ENCODE measurements at places on chromosomes 12 and 14.

DNA sequence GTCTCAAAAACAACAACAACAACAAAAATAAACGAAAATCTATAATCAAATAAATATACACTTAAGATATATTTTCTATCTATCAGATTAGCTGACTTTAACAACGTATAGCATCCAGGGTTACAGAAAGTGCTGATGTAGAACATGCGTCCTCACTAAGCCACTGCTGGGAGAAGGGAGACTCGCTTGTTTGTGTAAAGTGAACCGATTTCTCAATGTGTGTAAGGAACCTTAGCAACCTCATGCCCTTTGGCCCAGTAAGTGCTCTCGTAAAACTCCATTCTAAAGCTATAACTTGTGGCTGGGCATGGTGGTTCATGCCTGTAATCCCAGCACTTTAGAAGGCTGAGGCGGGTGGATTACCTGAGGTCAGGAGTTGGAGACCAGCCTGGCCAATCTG is 23.8 kb downstream of the NFKBIA start:
- no peak for DNase-seq

- no peak for DNase-seq
Observed at GRCh38 chr12:102811110-102811737, 105.8 kb downstream of the PAH start.

GRCh38 chr12:53268630-53269562 is 797 bp downstream of the ESPL1 start:
- no peak for DNase-seq

DNA sequence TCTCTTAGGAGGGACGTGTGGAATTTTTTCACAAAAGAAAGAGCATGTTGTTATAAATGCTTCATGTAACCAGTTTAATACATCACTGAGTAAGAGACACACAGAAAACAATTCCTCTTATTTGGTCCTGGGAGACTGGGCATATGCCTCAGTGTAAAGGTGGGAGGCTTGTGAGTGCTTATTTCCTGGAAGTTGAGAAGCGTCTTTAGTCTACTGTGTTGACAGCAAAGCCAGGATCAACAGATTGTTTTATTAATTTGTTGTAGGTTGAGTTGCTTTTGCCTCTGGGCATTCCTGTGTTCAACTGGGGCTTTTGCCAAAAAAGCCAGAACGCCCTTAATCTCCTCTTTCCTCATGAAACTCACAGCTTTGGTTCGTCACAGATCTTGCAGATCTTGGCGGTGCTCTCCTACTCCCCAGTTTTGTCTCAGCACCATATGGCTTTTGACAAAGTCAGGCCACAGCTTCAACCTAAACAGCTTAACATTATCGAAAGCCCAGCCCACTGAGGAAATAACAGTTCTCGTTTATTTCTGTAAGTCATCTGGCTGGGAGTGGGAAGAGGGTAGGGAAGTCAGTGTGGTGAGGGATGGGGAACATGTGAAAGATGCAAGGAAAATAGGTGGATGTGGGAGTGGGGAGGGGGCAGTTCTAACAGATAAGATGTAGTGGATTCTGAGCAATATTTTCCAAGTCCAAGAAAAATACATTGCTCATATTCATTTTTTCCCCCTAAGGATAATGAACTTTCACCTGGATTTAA is 227.2 kb downstream of the DACT1 start:
- no peak for DNase-seq

DNA sequence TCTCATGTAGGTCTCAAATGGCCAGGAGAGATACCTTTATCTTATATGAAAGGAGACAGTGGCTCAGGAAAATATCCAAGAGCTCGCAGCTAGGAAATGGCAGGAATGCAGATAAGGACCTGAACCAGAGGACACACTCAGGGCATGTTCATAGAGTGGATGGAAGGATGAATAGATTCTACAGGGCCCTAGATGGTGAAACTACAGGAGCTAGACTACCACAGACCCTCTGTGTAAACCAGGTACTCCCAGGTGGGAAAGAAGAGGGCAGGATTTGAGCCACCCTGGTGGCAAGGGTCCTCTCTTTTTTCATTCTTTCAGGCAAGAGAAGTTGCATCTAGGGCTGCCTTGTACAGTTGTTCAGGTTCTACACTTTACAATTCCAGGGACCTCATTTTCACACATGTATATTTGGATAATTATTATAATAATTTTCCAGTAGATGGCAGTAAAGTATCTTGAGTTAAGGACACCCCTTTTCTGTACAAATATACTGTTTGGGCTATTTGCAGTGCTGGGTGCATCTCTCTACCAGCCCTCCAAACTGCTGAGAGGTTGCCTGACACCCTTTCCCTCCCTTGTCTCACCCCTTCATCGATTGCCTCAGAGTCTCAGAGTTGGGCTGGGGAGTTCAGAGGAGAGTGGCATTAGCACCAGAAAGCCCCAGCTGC is 10.5 kb upstream of the ZDHHC22 start:
- DNase-seq: no peak

DNA sequence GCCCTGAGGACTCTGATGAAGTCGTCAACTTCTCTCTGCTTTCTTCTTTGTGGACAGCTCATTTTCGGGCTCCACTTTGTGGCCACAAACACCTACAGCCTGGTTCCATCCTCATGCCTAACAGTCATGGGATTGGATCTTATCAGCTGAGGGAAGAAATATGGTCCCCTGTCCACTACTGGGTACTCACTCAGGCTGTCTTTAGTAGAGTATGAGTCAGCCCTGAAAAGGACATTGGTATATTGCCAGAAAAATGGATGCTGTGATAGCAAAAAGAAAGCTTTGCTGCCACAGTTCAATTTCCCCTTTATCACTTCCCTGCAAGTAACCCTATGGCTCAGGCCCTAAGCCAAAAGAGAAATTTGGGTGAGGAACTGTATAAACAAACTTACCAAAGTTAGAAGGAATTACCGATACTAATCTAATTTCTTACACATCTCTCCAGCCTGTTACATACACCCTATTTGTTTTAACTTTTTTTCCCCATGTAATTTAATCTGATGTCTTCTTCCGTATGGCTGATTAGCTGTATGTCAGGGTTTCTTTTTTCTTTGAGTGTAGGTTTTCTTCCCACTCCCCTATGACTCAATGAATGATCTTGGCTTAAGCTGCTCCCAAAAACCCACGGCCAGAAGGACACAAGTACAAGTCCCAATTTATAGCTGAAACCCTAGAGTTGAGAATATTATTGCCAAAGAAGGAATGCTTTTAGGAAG is 29.1 kb downstream of the MTHFD1 start:
- DNase-seq: no peak

GRCh38 chr14:36271222-36271621 is 49.2 kb downstream of the MBIP start:
- DNase-seq: no peak

DNA sequence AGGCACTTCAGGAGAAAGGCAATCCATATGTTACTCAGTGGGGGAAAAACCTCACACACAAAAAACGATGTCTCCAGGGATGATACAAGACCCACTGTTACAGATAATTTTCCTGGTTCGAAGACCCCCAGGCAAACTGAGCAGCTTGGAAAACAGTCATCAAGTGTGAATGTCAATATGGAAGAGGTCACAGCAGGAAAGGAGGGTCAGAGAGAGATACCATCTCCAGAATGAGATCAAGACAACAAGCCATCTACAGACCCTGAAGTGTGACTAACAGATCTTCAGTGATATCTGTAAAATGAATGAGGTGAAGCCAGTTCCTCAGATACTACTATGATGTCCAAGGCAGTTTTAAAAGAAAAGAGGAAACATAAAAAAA is 28.6 kb downstream of the GNS start:
- peak; percentile 33 for DNase-seq

DNA sequence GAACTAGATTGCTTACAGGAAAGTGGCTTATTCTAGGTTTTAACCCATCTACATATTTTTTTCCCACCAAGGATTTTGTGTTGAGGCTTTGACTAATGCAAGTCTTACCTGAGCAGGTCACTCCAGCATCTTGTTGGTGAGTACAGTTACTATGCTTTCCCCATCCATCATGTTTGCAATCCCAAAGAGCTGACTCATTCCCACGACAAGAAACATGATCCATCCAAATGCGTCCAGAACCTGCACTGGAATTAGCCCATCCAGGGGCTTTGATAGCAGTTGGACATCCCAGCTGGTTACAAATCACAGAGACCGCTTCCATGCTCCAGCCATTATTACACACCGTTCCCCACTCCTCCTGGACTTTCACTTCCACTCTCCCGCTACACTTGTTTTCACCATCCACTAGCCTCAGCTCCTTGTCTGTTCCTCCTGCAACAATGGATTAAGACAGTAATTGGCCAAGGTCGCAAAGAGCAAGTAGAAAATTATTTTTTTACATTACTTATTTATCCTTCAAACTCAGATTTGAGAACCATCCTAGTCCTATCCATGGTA is 2.5 kb downstream of the CD163 start:
- no peak for DNase-seq

- no peak for DNase-seq
Observed at GRCh38 chr14:98304574-98304973, 967.4 kb downstream of the BCL11B start.

GRCh38 chr14:100982353-100982752 is 78.8 kb upstream of the RTL1 start:
- DNase-seq: no peak

DNA sequence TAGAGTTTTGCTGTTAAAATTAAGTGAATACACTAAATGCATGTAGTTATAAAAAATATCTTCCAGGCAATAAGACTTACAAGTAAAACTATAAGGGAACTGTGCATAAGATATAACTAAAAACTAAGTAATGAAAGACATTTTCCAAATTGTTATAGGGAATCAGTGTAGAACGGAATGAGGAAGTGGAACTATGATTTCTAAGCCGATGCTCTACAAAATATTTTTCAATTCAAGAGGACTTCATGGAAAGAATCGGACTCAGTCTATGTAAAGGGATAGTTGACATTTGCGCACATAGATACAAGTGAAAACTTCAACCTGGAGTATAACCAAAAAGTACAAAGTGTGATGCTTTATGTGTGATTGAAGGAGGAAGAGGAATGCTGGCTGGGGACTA is 40.1 kb upstream of the KIF21A start:
- no peak for DNase-seq

DNA sequence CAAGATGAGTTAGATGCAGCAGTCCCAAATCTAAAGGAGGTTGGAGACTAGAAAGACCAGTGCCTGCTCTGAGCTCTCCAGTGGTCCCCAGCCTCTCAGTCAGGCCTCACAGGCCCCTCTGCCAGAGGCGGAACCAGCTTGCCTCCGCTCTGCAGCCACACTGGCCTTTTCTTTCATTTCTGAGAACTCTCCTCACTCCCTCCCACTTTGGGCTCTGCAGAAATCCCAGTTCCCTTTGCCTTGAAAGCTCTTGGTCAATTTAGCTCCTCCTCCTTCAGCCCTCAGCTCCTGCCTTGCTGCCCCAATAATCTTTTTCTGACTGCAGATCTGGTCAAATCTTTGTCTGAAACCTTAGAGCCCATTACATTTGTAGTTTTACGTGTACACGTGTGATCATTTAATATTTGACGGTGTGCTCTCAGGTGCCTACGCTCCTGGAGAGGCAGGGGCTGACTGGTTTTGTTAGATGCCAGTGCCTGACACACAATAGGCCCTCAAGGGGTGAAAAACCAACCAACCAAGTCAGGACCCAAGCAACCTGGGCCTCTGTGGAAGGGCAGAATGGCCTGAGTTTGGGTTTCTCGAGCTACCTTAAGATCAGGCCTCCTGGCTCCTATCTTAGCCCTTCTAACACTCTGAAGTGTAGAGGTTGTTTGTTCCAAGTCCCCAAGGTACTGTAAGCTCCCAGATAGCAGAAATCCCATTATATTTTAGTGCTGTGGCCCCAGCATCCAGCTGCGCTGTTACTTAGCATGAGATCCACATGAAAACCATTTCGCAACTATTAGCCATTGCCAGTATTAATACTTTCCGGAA is 1.1 kb upstream of the NUDT4 start:
- no peak for DNase-seq

DNA sequence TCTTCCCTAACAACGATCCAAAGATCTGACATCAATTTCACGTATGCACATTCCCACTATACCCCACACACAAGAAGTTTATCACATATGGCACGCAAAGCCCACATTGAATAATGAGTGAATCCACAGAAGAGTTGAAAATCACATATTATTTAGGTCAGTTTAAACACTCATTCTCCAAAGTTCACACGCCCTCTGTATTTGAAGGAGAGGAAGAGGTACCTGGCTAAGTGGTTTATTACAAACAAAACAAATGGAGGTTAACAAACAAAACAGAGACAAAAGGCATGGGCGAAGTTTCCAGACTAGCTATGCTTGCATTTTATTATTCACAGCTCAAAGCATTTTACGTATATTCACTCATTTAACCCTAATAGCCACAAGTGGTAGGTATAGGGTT is 41.8 kb downstream of the CPM start:
- no peak for DNase-seq

- DNase-seq: no peak
Observed at GRCh38 chr12:113439606-113440030, 17.4 kb downstream of the SDSL start.

DNA sequence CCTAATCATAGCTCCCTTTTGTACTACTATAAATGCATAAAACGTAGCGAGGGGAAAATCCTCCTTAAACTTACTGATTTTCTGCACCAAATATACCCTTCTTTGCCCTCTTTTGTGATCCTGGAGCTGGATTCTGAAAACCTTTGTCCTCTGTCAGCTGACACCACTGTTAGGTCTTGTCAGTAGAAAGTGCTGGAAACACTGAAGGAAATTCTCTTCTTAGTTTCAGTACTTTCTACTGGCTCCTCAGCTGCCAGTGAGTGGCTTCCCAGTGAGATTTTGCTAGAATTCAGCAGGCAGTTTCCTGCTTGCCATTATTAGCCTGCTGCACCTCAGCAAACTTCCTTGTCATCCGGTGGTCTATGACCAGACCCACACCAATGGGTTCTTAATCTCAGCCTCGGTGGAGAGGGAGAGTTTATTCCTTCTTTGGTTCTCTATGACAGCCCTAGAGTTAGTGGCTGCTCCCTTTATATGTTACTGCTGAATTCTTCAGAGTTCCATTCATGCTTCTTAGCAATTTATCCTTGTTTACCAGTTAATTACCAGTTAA is 476.2 kb downstream of the FSCB start:
- no peak for DNase-seq

- no peak for DNase-seq
Observed at GRCh38 chr12:98727196-98727595, 82.1 kb downstream of the APAF1 start.

GRCh38 chr12:3357950-3358525 is 133.0 kb upstream of the PRMT8 start:
- DNase-seq: no peak

DNA sequence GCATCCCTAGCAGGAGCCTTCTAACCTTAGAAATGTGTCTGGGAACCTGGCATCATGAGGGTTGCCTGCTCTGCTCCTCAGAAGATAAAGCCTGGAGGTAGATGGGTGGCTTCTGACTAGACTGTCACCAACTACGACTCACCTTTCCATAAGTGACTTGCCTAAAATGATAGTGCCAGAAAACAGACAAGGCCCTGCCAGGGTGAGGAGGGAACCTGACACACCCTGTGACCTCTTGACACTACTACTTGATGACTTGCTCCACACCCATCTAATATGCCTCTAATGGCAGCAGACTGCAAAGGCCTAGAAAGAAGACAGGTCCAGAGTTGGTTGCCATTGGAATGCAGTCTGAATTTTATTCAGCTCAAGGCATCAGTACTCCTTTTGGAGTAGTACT is 9.4 kb downstream of the RNF41 start:
- DNase-seq: no peak

Data from bone marrow (tissue), 2 donors.